Activated CD4-positive, alpha-beta T cell treated with anti-CD3 and anti-CD28 coated beads for 36 hours (primary cell): ENCODE measurements at places on chromosomes 5 and 9. TPM values are rescaled to one million over a fixed set of nuclear protein-coding genes. Genes with fewer than 3 reads are reported as not detected.

DNA sequence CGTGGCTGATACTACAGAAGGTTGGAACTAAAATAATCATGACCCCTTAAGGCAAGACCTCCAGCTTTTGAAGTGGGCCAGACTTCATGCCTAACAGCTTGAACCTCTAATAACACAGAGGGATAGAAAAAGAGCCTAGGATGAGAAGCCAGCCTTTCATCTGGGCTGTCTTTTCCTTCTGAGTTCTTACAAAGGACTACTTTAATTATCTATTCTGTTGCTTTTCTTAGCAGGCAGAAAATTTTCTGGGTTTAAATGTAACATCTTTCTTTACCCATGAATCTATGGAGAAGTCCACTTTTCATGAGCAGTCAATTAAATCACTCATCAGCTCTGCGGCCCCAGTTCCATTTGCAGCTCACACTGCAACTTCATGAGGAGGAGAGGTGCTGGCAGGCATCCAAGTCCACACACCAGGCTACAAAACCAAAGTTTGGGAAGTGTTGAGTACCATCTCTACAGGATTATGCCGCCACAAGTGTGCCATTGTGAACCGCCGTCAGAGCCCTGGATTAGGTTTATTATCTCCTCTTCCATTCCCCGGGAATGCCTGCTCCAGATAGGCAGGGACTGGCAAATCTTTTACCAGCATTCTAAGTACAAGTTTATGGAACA, 192.0 kb downstream of the TLE4 start:
- no peak for DNase-seq

DNA sequence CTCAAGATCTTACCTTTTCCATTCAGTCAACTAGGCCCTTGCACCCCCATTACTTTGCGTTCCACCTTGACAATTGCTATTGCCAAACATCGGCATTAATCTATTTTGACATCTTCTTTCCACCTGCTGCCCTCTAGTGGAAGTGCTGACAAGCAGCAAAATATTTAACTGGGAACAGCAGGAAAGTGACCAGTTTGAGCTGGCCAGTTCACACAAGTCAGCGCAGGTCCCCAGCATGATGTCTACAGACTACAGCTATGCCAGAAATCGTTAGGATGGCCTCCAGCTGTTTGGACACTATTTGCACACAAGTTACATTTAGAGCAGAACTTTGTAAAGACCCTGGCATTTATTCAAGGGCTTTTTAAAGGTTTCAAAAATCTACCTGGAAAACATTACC, 160.1 kb downstream of the GHR start:
- DNase-seq: peak; percentile 52

- DNase-seq: peak; percentile 67
Observed at GRCh38 chr9:68653141-68653595, 51.9 kb upstream of the PIP5K1B start.

The STX17 gene
- 35.2 TPM for total RNA-seq

DNA sequence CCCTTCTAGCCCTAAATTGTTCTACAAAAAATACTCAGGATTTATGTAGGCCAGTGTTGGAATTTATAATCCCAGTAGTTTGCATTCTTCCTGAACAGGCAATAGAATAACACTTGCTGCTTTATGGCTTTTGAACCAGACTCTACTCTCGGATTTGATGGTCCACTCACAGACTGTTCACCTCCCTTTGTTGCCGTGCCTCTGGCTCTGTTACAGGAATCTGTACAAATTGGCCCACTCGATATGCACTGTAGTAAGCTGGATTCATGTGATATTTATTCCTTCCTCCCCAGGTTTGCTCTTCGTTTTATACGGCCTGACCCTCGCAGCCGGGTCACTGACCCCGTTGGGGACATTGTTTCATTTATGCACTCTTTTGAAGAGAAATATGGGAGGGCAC, 43.7 kb downstream of the FAF2 start:
- no peak for DNase-seq

GRCh38 chr9:26053954-26054353, 375.7 kb upstream of the TUSC1 start:
- no peak for DNase-seq

The GRAMD2B gene
- 9.7 TPM for total RNA-seq

- peak; percentile 33 for DNase-seq
Observed at GRCh38 chr5:111389390-111390082, 122.8 kb downstream of the STARD4 start.

DNA sequence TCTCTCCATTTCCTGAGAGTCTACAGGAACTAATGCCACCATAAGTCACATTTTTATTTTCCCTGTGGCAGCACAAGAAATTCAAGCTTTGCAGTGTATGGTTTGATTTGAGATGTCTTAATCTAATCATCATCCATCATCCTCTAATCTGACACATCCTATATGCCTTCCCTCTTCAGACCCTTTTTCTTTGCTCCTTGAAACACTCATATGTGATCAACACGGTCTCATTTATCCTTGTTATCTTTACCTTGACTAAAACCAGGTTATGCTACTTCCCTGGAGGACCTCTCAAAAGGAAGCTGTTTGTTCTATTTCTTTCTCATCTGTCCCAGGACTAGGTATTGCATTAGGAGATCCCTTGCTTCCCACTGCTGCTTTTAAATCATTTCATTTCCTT, 146.9 kb upstream of the MRPS30 start:
- DNase-seq: no peak

DNA sequence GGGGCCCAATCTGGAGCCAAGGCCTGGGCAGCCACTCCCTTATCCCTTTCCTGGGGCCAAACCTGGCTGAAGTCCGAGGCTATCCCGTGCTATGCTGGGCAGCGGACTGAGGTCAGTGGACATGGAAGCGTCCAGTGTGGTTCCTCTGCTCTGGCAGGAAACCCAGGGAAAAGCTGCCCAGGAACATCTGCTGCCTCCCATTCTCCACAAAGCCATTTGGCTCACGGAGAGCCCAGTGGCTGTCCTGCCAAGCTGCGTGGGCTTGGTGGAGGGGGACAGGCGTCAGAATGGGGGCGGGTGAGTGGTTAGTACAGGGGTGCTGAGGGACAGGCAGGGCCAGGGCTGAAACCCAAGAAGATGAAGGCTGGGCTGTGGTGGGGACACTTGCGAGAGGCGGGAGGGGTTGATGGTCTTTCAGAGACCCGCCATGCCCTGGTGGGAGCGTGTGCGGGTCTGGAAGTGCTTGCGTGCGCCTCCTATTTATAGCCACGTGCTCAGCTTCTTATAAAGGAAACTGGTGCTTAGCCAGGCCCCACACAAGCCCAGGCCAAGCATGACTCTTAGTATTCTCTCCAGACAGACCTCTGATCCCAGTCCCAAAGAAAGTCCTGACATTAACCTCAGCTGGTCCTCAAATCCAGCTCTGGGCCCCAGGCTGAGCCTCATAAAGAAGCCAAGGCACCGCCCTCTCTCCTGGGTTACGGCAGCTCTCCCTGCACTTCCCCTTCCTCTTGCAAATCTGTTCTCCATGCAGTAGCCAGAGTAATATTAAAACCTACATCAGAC, 9.4 kb upstream of the SLC6A7 start:
- no peak for DNase-seq

- no peak for DNase-seq
Observed at GRCh38 chr5:155471027-155471426, 457.5 kb downstream of the KIF4B start.

The SPATA31A3 gene
- total RNA-seq: not detected

GRCh38 chr5:9505225-9505624, 40.6 kb downstream of the SEMA5A start:
- DNase-seq: no peak

DNA sequence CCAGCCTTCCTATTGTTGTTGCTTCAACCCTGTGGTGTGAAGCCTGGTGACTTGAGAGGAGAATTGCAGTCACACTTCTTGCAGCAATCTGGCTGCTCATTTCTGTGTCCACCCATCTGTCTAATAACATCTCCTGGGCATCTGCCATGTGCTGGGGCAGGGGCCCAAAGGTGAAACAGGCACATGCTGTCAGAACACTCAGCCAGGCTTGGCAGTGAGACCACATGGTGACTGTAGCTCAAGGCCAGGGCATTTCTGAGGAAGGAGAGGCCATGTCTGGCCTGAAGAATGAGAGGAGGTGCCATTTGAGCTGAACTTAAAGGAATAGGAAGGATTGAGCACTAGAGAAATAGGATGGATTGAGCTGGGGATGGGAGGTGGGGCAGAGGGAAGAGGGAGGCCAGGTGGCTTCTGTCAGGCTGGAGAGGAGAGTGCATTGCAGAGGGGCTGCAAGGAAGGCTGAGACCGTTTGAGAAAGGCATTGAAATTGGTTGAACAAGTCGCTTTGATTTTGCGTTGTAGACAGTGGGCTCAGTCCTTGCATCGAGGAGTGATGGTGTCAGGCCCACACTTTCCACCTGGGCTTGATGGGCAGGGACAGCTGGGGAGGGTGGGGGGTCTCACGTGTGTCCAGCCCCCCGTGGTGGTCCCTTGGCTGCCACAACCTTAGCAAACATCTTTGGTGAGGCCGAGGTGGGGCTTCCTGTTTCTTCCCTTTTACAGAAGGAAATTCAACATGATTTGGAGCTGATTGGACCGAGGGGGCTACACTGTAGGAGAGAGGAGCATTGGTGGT, 222.4 kb downstream of the CACNA1B start:
- DNase-seq: no peak

DNA sequence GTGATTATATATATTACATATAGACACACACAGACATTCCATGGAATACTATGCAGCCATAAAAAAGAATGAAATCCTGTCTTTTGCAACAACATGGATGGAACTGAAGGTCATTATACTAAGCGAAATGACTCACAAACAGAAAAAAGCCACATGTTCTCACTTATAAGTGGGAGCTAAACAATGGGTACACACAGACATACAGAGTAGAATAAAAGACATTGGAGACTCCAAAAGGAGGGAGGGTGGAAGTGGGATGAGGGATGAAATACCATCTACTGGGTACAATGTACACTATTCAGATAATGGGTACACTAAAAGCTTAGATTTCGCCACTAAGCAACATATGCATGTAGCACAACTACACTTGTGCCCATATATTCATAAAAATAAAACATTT, 170.0 kb upstream of the RGMB start:
- DNase-seq: no peak

The BTNL3 gene
- total RNA-seq: not detected

DNA sequence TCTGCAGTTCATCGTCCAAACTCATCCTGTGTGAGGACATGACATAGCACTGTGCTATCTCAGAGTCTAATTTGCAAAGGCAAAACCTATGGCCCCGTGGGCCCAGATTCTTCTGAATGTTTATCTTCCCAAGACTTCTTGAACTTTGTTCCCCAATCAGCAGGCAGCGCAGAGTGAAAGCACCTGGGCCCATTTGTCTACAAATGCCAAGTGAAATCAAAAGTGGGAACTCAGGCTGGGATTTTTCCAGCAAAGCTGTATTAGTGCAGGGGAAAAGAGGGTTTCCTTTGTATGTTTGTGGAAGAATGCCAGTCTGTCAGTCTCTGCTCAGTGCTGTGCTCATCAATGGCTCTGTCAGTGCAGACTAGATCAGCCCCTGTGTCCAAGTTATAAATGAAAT, 55.8 kb downstream of the FOXD1 start:
- DNase-seq: no peak

DNA sequence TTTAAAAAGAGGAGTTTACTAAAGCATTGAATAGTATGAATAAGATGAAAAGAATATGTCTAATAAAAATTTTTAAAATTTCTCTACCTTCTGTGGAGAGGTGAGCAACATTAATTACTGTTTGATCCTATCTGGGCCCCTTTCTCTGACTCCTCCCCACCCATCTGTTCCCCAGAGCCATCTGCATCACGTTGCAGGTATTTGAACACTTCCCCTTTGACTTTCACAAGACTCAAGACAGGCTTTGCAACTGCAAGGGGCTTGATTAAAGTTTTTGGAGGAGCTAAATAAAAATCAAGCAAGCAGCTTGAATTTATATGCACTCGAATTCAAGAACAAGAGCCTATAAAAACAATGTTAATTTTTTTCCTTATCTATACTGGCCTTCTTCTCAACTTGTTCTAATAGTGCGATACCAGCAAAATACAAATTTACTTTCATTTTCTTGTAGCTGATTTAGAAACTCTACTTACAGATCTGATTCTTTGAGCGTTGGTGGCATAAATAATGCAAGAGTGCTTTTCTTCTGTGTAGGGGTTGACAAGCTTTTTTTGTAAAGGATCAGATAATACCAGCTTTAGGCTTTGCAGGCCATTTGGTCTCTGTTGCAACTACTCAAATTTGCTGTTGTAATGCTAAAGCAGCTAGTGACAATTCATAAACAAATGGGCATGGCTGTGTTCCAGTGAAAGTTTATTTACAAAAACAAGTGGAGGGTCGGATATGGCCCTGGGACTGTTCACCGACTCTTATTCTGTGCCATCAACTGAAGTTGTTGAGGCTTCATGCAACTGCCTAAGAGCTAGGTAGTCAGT, 21.2 kb downstream of the TXNDC8 start:
- DNase-seq: peak; percentile 5

The CEL gene
- total RNA-seq: 1.2 TPM

DNA sequence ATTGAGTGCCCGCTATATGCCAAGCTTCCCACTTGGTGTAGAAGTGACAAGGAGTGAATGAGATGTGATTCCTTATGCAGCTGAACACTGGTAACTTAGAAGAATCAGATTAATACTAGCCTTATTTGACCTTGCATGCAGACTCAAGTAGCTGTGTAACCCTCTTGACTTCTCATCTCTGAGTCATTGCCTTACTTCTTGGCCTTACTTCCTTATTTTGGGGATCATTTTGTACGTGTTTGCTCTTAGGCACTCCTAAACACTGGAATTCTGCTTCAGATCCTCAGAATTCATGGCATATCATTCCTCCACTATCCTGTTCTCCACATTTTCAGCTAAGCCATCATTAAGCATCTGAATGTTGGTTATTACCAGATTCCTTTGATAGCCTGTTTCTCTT, 948.9 kb upstream of the ARRDC3 start:
- no peak for DNase-seq

DNA sequence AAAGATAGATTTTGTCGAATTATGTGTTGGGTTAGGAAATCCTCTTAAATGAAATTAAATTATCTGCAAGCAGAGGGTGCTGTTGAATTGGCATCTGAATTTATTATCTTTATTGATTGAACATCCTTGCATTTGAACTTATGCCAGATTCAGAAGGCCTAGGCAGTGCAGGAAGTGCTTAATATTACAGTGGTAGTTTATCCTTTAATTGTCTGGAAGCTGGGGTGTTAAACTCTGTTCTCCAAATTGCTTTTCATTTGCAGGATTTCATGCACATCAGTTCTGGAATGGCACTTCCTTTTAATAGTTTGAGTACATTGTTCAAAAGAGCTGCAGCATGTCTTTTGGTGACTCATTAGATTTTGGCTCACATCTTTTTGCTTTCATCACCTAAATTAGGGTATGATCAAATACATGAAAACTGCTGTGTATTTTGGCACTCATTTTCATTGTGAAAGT, 186.3 kb downstream of the KDM4C start:
- no peak for DNase-seq

The CBY3 gene
- total RNA-seq: 0.71 TPM

GRCh38 chr9:92734931-92735635, 29.6 kb downstream of the BICD2 start:
- no peak for DNase-seq

GRCh38 chr9:26597542-26598149, 295.0 kb downstream of the CAAP1 start:
- no peak for DNase-seq

The GM2A gene
- 17.2 TPM for total RNA-seq
